ENCODE measurements at places on chromosomes 12 and 14.

GRCh38 chr12:56763753-56764657 lies 881 bp downstream of the HSD17B6 start:
- DNase-seq = no peak

DNA sequence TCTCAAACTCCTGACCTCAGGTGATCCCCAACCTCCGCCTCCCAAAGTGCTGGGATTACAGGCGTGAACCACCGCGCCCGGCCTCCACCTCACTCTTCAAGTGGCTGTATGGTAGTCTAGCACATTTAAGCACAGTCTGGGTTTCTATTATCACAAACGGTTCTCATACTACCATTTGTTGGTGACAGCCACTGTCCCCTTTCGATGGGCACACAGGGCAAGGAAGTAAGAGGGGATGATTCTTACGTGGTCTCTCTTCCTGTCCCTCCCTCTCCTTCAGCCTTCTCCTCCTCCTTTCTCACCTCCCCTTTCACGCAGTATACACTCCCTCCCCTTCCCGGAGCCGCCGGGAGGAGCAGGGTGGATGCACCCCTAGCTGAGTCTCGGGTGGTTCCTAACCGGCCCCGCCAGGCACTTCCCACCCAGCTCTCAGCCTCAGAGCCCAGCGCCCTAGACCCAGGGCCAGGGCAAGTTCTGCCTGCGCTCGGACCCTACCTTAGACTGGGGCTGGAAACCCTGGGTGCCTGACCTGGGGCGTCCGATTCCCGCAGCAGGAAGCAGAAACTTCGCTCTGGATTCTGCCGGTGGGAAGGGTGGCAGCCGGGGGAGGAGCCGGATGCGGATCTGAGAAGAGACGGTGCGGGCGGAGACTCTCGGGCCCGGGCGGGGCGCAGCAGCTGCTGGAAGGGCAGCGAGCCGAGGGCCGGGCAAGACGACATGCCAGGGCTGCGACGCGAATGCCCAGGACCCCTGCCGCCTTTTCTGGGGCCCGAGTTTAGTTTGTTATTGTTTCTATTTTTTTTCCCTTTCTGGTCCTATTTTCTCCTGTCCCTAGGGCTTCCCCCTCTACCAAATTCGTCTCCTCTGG lies at the start of gene TEP1:
Gene TEP1 (minus strand): TSS at position 626 of the 868 bp plus-strand sequence. CDS start 5,062 bp downstream, outside the sequence.
- DNase-seq = peak; percentile 87

DNA sequence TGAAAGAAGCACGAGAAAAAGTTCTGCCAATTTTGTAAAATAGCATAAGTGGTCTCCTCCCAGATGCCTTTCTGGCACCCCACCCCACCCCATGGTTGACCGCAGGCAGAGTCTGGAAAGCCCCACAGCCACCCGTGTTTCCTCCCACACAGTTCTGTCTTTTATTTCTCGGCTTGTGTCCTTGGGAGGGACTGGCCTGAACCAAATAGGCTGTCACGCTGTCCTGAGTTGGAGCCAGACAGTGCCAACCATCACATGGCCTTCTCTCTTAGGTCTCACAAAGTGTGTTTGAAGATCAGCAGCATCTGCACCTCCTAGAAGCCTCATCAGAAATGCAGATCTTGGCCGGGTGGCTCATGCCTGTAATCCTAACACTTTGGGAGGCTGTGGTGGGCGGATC lies 10.2 kb upstream of the LTA4H start:
- peak; percentile 22 for DNase-seq

DNA sequence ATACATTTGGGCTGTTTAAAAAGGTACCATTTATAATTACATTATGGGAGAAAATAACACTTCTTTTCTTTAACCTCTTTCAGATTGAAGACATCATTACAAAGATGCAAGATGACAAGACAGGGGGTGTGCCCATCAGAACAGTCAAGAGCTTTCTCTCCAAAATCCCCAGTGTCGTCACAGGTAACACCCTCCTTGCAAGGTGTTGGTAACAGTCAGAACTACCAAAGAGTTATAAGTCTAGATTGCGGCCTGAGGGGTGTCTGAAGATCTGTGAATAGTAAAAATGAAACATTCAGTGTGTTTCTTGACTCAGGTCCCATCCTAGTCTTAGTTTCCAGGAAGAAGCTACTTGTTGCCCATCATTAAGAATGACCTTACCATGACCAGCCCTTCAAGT lies 419.8 kb downstream of the RGS6 start:
- DNase-seq = peak; percentile 38

DNA sequence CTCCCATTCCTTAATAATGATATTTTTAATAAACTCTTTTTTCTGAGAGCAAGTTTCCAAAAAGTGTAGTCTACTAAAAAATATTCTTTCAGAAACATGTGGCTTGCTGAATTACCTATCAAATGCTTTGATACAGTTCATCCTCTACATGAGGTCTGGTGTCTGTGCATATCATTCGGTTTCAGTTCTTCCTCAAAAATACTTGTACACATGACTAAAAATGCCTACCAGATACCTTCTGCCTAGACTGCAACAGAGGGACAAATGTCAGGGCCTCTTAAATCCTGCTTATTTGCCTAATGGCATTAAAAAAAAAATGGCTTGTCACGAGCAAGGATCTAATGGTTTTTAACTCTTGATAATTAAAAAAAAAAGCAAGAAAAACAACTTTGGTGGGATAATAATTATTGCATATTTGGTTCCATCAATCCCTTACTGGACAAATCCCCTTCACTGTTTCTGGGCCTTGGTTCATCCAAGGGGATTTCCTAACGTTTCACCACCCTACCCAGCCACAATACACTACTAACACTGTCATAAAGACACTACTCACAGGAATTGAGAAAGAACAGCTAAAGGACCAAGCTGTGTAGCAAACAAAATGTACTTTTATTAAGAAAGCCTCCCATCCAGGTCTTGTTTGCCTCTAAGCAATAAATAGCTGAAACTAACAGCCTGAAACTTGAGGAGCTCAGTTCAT lies 45.7 kb downstream of the PARP11 start:
- DNase-seq = peak; percentile 22

DNA sequence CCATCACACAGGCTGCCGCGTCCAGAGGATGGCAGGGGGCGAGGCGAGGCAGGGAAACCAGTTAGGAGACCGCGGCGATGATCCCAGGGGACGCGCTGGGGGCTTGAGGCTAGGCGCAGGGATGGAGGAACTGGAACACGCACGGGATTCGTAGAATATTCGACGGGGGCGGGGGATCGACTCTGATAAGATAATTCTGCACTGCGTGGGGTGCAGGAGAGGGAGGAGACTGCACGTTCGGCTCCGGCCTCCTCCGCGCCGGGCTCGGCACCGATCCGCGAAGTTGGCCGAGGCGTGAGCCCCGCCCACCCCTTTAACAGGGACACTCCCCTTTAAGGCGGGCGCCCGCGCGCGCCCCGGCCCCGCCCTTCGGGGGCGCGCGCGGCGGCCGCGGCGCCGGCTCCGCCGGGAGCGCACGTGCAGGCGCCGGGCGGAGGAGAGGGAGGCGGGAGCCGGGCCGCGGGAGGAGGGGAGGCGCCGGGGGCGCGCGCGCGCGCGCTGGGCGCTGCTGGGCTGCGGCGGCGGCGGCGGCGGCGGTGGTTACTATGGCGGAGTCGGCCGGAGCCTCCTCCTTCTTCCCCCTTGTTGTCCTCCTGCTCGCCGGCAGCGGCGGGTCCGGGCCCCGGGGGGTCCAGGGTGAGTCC lies at the start of gene ACVR1B:
Gene ACVR1B (plus strand): TSS at position 501 of the 644 bp plus-strand sequence. CDS start 45 bp downstream, at position 546.
- peak; percentile 87 for DNase-seq

DNA sequence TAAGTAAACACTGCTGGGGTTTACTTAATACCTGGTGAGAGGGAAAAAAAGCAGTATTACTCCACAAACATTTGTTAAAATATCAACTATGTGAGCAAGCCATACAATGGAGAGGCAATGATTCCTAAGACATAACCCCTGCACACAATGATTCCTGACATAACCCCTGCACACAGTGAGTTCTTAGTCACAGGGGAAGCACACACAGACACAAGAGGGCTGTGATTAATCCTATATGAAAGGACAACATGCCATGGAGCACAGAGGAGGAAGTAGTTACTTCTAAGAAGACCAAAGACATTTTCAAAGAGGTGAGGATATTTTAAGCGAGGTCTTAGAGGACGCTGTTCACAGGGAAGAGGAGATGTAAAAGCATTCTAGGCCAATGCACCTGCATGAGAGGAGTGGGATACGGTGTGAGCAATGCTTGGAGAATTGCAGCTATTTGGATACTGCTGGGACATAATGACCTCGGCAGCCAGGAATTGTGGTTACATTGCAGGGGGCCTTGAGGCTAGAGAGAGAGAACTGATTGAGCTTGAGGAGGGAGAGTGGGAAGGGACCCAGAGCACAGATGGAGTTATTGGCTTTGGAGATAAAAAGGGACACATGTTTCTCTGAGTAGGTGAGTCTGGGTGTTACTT lies 211.9 kb downstream of the APAF1 start:
- no peak for DNase-seq

DNA sequence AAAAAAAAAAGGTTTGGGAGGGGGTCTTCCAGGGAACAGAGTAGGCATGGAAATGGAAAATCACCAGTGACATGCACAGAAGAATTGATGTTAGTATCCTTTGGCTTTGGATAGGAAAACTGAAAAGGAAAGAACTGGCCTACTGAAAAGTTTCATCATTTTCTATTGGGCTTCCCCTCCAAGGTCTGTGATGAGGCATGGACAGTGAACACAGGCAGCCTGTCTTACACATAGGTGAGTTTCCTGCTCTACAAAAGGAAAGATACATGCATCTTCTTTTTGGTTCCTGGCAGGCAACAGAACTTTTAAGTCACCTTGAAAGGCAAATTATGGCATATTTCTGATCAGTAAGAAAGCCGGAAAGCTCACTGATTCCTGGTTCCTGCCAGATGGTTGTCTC lies 5.8 kb downstream of the BMAL2 start:
- peak; percentile 38 for DNase-seq

- no peak for DNase-seq
Measured at GRCh38 chr12:3684449-3685051, 68.4 kb downstream of the CRACR2A start.

DNA sequence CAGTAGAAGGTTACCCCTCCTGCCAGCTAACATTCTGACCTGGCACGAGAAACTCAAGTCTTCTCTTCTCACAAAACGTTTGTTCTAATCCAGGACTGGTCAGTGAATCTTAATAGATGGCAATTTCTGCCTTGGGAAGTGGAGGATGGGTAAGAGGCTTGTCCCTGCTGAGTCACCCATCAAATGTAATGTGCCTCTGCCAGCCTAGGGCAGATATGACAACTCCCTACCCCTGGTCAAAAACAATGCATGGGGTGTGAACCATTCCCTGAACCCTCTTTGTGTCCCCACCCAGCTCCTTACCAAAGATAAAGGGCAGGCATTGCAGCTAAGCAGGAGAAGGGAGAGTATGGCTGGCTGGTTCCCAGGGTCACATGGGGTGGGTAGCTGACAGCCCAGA lies 1052.9 kb downstream of the GALC start:
- no peak for DNase-seq

DNA sequence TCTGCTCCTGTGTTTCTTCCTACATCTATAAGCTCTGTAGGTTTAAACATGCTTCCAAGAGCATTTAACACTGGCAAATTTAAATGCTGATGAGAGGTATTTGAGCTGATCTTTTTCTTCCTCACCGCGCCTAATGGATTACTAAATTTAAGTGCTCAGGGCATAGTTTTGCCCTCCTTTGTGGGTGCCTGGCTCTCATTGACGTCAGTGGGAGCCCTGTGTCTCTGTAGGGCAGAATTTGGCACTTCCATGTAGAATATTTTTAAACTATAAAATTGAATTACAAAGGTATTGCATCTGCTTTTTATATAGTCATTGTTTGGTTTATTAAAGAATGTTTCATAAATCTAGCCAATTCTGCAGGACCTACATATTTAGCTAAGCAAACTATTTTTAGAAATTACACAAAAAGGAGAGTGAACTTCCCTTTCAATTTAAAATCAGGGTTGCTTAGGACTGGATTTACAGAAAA lies 444.8 kb downstream of the AEBP2 start:
- no peak for DNase-seq

- DNase-seq = peak; percentile 66
Measured at GRCh38 chr12:14366209-14367039, 942 bp downstream of the ATF7IP start.

GRCh38 chr14:58697930-58698642 lies 60.3 kb downstream of the DACT1 start:
- no peak for DNase-seq

GRCh38 chr12:57187222-57188089 lies 29.1 kb upstream of the NXPH4 start:
- DNase-seq = no peak

- DNase-seq = no peak
Measured at GRCh38 chr14:62062645-62063044, 300.4 kb downstream of the SNAPC1 start.

- no peak for DNase-seq
Measured at GRCh38 chr12:101010896-101011295, 199.1 kb downstream of the SLC5A8 start.

GRCh38 chr12:126087692-126088091 lies 1022.5 kb downstream of the AACS start:
- DNase-seq = no peak

- no peak for DNase-seq
Measured at GRCh38 chr12:40584763-40585162, 107.5 kb upstream of the CNTN1 start.

DNA sequence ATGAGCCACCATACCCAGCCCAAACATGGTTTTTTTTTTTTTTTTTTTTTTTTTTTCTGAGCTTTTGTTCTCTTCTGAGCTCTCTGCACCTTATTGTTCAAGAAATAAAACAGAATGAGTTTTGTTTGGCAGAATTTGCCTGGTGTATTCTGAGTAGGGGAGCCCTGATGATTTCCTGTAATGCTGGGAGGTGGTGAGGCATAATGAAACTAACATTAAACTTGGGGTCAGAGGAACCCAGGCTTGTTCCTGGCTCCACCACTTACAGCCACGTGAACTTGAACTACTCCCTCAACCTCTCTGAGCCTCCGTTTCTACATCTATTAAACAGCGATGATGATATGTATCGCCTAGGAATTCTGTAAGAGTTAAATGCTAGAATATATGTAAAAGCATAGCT lies 276.3 kb upstream of the CRY1 start:
- peak; percentile 16 for DNase-seq

- no peak for DNase-seq
Measured at GRCh38 chr14:52848626-52849025, 57.2 kb upstream of the GNPNAT1 start.

DNA sequence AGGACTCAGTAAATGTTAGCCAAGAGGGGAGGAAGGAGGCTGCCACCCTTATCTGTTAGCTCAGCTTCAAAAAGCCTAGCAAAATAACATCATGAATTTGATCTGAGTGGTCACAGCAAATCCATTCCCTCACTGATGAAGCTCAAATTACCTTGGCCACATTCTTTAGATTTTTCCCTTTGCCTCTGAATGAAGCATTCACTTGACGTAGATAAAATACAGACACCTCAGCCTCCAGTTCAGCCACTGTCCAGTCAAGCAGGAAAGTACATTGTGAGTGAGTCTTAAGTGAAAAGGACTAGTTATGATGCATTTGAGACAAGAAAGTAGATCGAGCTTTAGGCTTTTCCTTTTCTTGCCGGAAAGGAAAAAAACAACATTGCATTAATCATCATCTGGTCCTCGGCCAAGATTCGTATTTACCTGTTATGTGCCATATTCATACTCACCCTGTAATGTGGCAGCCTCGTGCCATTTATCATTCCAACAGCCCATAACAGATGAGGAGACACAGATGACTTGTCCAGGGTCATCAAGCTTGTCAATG lies 146.5 kb downstream of the ETV6 start:
- DNase-seq = no peak

Measured in GM12865 (cell line).